ENCODE measurements at places on chromosomes 2 and 18.

- ATAC-seq: no peak
Observed at GRCh38 chr18:71209944-71210343, 921.1 kb downstream of the SOCS6 start.

- no peak for ATAC-seq
Observed at GRCh38 chr2:9423922-9424272, 443 bp downstream of the CPSF3 start.

DNA sequence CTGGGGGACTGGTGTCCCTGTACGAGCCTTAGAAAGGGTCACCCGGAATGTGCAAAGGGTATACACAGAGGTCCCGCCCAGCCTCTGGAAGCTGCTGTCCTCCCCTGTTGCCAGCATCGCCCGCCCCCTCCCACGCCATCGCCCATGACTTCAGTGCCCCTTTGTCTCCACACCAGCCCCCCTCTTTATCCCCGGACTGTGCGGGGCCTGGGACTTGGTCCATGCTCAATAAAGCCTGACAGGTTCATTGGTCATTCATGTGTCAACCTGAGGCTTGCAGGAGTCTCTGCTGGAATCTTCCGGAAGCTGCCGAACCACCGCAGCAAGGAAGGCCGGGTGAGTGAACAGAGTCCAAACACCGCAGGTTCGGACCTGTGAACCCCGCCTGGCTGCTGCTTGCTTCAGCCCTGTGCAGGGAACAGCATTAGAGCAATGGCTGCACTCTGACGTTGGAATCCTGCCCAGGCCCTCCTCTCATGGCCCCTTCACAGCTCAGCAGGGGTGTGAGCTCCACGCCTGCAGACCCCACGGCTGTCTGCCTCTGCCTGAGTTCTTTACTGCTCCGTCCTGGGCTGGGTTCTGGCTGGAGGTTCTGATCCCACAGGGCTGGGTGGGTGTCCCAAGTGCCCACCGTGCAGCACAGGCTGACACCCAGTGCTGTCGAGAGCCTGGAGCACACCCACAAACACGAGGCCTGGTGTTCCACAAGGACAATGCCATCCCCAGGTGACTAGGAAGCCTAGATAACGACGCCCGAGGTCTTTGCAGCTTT, 96.5 kb downstream of the SEPTIN10 start:
- ATAC-seq: no peak

- no peak for ATAC-seq
Observed at GRCh38 chr2:11949732-11950523, 203.5 kb downstream of the LPIN1 start.

DNA sequence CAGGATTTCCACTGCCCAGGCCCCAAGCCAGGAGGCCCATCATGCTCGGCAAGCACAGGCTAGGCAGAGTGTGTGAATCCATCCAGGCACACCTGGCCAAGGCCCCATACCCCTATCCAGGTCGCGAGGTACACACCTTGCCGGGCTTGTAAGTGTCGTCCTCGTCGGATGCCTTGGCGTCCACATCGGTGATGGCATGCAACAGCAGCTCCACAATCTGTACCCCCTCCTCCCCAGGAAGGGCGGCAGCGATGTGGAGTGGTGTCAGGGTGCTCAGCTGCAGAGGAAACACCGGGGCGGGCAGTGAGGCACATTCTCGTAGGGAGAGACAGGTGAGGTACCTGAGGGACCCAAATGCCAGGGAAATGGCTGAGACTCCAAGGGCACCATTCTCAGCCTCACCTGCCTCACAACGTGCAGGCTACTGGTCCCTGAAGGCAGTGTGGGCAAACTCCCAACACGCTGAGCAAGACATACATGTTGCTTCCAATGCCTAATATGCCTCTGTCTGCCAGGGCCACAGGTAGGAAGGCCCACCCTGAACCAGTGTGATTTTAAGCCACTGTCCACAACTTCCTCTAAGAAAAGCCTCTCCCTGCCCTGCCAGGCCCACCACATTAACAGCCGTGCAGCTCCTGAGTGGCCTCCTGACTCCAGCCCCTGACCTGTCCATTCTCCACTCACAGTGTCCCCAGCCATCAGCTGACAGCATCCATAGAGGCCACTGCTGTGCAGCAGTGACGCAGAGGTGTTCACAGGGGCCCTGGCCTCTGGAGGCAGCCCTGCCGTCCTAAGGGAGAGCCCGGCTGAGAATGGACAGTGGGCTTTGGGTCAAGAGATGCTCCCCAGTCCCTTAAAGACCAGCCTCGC, 44.9 kb downstream of the ANKMY1 start:
- ATAC-seq: no peak

DNA sequence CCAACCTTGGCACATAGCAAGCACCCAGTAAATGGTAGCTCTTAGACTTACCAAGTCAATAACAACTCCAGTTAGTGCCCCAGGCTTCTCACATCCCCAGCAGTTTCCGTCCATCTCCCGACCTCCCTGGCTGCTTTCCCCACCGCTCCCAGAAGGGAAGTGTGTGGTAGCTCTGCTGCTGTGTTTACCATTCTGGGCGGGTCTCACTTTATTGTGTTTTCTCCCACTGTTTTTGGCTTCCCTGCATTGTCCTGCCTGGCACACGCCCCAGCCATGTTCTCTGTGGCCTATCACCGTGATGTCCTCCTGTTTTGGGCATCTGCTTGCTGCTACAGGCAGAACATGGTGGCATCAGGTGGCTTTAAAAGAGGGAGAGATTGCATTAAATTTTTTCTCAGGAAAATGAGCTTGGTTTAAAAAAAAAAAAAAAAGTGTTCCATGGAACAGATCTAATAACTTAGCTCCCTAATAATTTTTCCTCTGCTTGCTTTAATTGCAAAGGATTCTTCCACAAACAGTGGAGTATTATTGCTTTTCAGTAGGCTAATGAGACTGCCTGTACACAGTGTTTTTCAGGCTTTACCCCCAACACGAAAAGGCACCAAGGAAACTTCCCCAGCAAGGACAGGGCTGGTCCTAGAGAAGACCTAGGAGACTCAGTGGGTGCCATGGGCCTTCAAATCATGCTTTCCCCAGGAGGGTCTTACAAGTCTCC, 8.0 kb upstream of the COX7A2L start:
- ATAC-seq: no peak

GRCh38 chr2:205872716-205873115, 190.4 kb downstream of the NRP2 start:
- no peak for ATAC-seq

DNA sequence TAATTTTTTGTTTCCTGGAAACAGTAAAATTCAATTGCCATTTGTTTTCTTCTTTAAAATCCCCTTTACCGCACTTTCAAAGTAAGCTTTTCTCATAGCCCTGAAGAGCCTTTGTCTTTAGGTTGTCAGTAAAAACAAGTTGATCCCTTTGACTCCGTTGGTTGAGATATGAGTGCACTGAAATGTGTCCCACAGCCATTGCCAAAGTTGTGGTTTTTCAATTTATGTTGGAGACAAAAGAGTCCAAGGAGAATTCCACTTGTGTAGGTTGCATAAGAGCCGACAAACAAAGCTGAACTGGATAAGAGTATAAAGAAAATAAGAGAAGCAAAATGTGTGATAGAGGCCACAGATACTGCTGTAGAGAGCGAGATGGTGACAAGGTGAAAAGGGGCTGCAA, 26.1 kb upstream of the HNMT start:
- no peak for ATAC-seq

DNA sequence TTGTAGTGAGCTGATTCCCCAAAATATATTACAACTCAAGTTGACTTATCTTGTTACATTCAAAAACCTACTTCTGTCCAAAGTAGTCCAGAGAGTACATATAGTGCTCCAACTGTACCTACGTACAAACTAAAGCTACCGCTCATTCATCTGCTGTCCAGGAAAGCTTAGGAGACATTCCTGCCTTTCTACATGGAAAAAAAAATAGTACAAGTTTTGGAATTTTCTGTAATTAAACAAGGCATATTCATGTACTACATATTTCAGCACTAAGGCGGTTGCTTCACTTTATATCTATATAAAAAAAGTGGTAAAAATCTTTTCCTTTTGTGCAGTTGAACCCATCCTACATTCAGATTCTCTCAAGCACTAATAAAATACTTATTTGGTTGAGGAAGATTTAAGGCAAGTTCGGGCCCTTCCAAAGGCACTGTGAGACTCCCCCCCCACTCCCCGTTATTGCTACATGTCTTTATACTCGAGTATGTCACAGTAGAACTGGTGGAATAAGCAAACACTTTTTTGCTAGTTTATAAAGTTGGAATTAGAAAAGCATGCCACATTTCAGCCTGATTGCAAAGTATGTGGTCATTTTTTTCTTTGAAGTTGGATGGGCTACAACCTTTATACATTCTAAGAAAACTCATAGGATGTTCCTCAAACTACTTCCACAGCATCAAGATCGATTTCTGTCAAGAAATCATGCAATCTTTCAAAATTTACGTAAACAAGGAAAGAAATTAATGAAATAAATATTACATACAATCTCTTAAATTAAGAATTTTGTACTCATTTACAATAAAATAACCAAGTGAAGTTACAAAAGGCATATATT, 3.7 kb downstream of the ZFP36L2 start:
- ATAC-seq: no peak

DNA sequence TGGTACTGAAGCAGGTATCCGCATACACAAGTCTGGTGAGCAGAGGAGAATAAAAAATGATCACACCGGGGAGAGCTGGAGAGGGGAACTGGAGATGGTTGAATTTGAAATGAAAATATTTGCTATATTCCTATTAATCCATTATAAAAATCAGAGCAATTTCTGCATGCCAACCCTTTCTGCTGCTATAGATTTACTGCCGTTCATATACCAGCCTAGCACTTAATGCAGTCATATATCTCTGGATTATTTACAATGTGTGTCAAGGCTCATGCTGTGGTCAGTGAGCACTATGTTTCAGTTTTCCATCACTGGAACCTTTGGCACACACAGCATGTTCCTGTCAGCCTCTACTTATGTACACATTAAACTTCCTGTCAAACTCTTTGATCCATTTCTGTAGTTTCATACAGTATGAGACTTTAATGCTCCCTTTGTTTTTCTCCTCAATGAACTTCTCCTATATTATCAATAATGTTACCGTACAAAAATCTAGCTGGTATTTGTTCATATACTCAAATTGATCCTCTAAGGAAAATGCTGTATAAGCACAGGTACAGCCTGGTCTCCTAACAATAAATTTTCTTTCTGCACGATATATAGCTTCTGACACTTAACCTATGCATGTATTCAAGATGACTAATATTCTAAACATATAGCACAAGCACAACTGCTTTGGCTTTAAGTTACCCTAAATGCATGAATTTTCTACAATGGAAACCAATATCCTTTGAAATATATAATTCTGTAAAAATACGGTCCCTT, 36.7 kb downstream of the FANCL start:
- no peak for ATAC-seq

DNA sequence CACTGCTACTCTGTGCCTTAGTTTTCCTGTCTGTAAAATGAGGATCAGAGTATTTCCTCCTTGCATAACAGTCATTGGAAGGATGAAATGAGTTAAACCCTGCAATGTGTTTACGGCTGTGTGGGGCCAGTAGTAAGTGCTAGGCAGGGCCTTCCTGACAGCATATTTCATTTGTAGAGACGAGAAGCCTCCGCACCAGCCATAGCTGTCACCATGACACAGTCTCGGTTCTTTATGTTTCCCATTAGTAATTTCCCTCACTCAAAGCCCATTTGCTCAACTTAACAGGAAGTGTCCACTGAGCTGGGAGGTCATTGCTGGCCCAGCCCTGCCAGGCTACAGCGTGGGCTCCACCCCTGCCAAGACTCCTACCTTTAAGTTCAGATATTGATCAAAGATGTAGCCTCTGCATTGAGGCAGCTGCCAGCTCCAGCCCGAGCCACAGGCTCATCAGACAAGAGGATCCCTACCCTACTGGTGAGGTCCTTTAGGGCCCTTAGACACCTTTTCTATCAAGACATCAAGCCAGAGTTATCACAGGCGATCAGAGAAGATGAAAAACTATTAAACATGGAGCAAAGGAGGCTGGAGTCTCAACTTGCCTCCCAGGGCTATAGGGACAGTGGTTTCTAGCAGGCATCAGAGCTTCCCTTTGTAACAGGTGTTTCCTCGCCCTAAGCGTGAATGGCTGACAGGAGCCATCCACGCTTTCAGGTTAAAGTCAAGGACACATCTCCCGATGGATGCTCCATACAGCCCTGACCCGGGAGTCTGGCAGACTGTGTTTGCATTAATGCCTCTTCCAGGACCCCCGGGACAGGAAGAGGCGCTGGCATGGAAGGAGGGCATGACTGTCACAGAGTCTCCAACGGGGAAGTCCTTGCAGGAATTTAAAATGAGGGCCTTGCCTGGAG, 251.7 kb downstream of the NDUFA10 start:
- ATAC-seq: no peak

DNA sequence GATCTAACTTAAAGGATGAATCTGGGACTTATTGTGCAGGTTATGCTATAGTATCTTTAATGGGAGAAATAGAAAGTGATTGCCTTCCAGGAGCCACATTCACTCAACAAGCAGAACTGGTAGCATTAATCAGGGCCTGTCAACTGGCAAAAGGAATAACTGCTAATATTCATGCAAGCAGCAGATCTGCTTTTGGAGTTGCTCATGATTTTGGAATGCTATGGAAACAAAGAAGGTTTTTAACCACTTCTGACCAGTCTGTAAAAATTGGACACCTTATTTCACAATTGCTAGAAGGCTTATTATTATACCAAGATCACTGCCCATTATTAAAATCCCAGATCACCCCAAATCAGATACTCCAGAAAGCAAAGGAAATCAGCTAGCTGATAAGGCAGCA, 200.4 kb downstream of the MREG start:
- no peak for ATAC-seq

GRCh38 chr2:10981451-10981850, 69.7 kb downstream of the KCNF1 start:
- ATAC-seq: no peak

DNA sequence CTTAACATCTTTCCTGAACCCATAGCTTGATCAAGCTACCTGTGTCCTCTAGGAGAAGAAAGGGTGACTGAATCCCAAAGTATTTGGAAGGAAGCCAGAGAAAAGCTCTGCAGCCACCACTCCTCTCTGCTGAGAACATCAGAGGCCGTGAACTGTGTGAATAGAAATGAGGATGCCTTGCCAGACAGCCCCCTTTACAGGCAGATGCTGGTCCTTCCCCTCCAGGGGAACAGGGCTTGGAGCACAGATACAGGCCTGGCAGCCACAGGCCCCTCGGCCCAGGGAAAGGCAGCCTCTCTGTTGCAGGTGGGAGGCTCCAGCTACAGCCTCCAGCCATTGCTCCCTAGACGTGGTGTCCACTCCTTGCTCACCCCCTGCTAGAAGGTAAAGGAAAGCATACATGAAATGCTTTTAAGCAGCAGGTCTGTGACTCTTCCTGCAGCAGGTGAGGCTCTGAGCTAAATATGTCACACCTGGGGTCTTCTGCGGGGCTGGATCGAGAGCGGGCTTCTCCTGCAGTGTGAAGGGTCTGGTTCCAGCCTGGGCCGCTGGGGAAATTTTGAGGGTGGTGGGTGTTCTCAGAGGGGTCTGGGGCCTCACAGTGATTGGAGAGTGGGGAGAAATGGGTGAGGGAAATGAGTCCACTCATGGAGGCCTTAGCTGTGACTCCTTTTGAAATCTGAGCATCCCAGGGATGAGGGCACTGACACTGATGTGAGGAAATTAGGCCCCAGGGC, 234.0 kb downstream of the KLHL29 start:
- no peak for ATAC-seq

GRCh38 chr2:9799729-9800632, 43.3 kb upstream of the TAF1B start:
- peak; percentile 81 for ATAC-seq
